CD4-positive, CD25-positive, alpha-beta regulatory T cell (primary cell): ENCODE measurements at places on chromosomes 2 and 18.
A peak's percentile ranks its signal among the peaks of the same experiment; 100 is the strongest.

DNA sequence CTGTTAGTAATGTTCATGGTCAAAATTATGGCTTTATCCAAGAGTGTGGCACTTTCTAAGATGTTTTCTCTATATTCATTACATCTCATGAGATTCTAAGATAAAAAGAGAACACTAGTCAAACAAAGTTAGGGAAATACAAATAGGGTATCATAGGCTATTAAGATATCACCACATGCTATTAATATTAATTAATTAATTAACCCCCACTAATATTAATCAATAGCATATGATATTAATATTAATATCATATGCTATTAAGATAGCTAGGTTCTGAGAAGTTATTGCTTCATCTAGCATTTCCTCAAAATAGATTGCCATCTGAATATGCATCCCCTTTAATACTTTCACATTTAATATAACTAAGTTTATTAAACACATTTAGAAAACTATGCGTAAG lies 22.1 kb downstream of the DSG3 start:
- no peak for DNase-seq

DNA sequence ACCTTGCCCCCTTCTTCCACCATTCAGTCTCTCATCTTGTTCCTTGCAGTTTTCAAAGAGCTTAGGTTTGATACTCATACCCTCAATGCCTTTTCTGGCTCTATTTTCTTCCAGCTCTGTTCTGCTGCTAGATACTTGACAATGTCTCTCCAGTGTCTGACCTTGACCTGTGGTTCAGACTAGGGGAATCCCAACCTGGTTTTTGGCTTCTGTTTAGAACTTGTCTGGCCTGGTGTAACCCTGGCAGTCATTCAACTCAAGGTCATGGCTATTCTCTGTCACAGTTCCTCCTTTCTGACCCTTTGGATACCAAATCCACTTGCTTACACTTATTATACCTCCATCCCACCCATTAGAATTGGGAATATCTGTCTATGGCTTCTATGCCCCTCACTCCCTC lies 31.8 kb upstream of the IMP4 start:
- no peak for DNase-seq

- no peak for DNase-seq
Observed at GRCh38 chr2:53646788-53647187, 120.8 kb upstream of the CHAC2 start.

- DNase-seq: no peak
Observed at GRCh38 chr2:165795011-165795410, 964 bp upstream of the GALNT3 start.

- DNase-seq: no peak
Observed at GRCh38 chr2:109675666-109676345, 61.6 kb downstream of the SOWAHC start.

- DNase-seq: no peak
Observed at GRCh38 chr2:129881786-129882396, 97.6 kb upstream of the RAB6C start.

- DNase-seq: no peak
Observed at GRCh38 chr18:78255013-78255412, 724.6 kb upstream of the SALL3 start.

GRCh38 chr2:47083886-47084687 lies 71.0 kb downstream of the STPG4 start:
- DNase-seq: no peak

DNA sequence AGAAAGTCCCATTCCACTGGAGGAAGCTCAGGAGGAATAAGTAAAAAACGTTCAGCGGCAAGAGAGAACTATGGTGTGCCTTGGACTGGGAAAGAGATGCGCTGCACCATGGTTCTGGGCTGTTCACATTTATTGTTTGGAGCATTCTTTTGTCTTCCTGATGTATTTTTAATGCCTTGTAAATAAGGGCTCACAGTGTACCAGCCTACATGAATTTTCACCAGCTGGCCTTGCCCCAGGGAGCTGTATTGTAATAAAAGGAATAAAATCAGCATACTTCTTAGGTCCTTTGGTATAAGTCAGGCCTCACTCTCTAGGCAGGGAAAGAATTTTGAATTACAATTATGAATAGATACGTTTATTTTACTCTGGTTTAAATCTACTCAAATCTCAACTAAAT lies 1249.6 kb downstream of the CNTNAP5 start:
- DNase-seq: no peak

GRCh38 chr2:168603439-168603961 lies 147.4 kb downstream of the CERS6 start:
- DNase-seq: no peak

GRCh38 chr2:170922634-170923494 lies 6.2 kb upstream of the GORASP2 start:
- no peak for DNase-seq

GRCh38 chr18:50721451-50722120 lies 98.2 kb downstream of the MRO start:
- DNase-seq: no peak

DNA sequence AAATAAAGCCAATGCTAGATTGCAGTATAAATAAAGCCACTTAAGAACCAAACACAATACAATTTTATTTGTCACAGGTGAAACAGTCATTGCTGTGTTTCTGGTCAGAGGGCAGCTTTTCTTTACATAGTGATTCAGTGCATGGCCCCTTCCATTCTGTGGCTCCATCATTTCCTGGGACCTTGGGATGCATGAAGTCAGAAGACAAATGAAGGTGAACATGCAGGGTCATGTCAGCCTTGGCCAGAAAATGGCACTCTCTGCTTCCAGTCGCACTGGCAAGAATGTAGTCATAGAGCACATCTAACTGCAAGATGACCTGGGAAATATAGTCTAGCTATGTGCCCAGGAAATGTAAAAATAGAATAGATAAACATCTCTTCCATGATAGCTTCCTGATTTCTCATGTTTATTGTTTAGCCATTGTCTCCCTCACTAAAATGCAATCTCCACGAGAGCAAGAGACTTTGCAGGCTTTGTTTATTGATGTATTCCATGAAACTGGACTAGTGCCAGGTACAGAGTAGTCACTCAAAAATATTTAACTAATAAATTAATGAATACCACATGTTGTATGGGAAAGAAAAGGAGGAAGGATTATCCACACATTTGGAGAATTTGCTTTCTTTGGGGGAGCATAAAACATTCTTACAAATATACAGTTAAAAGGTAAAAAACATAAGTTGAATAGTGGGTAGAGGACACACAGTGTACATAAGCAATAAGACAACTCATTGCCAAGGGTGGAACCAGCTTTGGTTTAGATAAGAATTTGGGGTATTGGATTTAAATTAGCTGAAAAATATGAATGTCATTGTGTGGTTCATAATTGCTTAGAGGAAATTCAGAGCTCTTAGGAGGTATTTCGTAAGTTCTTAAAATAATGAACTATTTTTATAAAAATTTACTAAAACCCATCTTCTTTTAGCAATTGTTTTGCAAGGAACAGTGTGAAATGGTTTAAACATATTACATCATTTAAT lies 343.8 kb downstream of the PID1 start:
- no peak for DNase-seq

GRCh38 chr2:88919087-88919738 lies 227.7 kb downstream of the RPIA start:
- DNase-seq: peak; percentile 18

DNA sequence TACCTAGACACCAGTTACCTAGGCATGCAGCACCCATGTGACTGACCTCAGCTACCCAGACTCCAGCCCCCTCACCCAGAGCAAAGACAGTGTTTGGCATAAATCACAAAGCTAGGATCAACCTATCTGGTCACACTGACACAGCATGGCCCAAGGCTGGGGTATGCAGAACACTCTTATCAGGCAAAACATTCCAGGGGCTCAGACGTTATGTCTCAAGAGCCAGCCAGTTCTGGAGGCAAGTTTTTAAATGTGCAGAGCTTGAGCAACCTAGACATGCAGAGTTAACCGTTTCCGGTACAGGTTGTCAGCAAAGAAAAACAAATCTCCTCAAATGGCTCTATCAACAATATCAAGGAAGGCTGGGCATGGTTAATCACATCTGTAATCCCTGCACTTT lies 92.8 kb downstream of the AP1S3 start:
- DNase-seq: no peak

GRCh38 chr2:197208024-197208423 lies 102.6 kb downstream of the ANKRD44 start:
- DNase-seq: peak; percentile 34

GRCh38 chr2:30899516-30900054 lies 92.3 kb upstream of the CAPN13 start:
- DNase-seq: no peak

- no peak for DNase-seq
Observed at GRCh38 chr2:239949537-239949936, 75.6 kb downstream of the NDUFA10 start.

DNA sequence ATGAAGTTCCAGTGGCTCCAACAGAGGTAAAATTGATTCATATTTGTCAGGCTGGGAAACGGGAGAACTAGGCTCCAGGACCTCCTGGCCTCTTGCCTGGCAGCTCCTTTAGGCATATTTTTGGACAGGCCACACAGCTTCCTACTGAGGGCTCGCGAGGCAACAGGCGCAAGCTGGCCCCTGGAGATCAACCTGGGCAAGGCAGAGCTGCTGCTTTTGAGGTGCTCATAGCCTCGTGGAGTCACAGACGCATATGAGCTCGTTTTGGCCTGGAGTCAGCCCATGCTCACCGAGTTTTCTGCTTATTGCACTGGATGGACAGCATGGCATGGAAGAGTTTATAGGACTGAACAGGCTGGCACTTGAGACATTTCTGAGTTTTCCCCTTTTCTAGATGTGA lies 97.7 kb downstream of the CAPN13 start:
- no peak for DNase-seq

GRCh38 chr2:12890066-12890465 lies 173.3 kb downstream of the TRIB2 start:
- no peak for DNase-seq

DNA sequence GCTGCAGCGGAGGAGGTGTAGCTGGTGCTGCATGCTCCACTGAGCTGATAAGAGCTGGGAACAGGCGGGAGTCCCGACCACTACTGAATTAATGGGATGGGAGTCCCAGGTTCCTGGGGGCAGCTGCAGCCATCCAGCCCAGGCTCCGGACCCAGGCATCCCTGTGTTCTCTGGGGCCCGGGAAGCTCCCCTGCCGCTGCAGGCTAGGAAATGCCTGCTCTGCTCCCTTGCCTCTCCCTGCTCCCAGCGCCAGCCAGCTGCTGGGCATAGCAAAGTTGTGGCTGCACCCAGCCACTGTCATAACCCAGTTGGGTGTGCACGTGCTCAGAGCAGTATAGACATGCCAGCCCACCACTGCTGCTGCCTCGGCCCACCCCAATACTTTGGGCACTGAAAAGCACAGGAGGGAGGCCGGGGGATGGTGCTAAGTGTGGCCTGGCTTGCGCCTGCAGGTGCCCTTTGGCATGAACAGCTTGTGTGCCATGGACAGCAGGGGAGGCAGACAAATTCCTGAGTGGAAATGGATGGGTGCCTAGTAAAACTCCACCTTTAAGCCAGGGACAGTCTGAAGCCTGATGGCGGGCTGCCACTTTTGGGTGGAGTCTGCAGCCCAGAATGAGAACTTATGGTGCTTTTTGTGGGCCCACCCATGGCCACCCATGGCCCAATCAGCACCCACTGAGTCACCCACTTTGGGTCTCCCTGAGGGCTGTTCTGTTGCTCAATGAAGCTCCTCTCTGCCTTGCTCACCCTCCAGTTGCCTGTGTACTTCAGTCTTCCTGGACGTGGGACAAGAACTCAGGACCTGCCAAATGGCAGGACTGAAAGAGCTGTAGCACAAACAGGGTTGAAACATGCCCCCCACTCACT lies 219.3 kb upstream of the TMEFF2 start:
- no peak for DNase-seq

DNA sequence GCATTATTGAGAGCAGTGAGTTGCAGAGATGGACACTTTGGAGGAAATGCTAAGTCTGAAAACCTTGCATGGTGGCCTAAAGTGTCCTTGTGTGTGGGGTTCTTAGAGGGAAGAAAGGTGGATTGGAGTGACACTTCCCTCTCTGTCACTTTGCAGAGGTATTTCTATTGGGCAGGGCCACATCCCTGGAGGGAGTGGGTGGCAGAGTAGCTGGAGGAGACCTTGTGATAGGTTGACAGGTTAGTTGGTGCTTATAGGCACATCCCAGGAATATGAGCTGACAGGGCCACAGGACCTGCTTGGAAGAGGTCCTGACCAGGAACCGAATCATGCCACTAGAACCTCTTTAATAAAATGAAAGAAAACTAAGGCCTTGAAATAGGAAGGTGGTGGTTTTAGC lies 972 bp upstream of the IGFBP5 start:
- DNase-seq: no peak

DNA sequence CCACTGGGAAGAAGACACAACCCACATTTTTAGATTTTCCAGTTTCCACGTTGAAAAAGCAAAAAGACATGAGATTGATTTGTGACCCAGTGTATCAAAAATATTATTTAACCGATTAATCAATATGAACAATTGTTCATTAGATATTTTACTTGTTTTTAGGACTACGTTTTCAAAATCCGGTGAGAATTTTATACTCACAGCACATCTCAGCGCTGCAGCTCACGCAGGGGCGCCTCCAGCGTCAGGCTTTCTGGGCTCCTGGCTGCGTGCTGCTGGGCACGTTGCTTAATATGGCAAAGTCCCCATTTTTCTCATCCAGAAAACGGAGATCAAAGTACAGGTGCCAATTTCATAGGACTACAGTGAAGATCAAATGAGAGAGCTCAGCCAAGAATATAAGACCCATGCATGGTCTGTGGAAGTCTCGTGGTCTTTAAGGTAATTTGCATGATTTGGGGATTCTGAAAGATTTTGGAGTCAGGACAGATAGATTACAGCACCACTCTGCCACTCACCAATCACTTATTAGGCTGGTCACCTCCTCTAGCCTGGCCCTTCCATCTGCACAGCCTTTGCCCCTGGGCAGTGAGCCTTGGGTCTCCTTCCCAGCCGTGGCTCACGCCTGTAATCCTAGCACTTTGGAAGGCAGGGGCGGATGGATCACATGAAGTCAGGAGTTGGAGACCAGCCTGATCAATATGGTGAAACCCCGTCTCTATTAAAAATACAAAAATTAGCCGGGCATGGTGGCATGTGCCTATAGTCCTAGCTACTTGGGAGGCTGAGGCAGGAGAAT lies 36.2 kb downstream of the PTPN18 start:
- no peak for DNase-seq

DNA sequence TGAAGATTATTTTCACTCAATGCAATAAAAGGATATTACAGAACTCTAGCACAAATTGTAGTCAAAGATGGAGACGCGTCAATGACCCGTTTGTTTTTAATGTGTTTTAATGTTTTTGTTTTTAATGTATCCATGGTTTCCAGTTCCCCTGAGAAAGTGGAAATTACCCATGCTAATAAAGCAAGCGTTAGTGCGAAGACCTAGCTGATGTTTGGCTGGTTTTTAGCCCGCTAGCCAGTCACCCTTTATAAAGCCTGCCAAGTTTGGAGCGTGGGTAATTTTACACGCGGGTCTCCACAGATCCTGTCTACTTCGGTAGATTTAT lies 430 bp upstream of the CHMP1B start:
- no peak for DNase-seq

DNA sequence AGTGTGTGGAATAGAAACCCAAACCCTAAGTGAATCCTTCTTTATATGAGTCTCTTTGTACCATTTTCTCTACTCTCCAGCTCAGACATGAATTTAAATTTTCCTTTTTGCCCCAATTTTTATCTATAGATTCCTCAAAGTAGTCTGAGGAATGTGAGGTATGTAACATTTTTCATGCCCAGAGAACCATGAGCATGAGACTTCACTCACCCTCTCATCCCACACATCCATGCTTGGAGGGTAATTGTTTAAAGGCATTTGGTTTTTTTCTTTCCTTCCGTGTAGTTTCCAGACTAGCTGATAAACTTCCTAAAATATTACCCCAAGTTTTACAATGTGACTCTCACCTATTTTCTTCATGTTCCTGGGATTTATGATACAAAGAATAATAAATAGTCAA lies 2056.8 kb upstream of the CELF4 start:
- no peak for DNase-seq
